ENCODE measurements at places on chromosomes 5 and 9.

- no peak for DNase-seq
Observed at GRCh38 chr5:93579692-93580062, 1.3 kb downstream of the NR2F1-AS1 start.

DNA sequence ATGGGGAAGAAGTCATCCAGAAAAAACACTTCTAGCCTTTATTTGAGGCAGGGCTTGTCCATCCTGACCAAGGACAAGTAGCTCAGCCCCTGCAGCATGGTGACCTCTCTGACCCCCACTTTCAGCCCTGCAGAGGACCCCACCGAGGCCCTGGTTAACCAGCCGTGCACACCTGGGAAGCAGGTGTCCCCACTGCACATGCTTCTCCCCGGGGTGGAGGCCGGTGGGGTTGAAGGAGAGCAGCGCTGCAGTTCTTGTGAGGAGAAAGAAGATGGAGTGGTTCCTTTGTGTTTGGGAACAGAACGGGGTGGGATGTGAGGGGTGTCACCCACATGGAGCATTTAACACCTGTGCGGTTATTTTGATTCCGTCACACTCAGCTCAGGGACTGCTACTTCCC is 21.1 kb upstream of the ZBTB34 start:
- no peak for DNase-seq

DNA sequence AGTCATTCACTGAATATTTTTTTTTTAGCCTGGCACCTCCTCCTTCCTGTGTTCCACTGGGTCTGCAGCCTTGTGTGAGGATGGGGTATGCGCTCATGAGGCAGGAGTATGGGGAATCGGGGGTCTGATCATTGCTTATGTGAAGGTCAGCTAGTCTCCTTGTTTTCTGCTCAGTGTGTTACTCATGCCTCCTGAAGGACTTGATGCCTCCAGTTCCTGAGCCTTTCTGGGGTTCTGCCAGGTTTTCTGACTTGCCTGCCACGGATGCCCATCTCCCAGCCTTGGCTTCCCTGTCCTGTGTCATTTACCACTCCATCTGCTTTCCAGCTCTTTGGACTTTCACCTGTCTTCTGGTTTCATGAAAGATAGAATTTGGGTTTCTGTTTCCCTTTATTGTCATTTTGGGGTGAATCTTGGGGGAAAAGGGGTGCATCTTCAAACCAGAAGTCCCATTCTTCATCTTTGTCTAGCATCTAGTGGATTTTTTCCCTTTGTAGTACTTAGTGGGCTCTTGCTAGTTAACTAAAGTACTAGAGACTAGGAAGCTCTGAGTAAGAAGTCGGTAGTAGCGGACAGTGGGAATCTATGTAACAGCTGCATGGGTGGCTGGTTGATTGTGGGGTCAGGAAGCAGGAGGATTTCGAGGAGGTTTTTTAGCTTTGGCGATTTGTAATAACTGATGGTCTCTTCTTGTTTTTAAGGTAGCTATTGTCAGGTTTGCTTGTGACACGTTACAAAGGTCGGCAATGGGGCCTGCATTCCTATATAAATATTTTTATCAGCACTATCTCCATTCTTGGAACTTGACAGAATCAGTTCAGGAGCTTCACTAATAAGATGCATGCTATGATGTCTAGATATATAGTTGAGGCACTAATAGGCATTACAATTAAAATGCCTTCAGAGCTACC is 8.2 kb downstream of the OTULIN start:
- no peak for DNase-seq

DNA sequence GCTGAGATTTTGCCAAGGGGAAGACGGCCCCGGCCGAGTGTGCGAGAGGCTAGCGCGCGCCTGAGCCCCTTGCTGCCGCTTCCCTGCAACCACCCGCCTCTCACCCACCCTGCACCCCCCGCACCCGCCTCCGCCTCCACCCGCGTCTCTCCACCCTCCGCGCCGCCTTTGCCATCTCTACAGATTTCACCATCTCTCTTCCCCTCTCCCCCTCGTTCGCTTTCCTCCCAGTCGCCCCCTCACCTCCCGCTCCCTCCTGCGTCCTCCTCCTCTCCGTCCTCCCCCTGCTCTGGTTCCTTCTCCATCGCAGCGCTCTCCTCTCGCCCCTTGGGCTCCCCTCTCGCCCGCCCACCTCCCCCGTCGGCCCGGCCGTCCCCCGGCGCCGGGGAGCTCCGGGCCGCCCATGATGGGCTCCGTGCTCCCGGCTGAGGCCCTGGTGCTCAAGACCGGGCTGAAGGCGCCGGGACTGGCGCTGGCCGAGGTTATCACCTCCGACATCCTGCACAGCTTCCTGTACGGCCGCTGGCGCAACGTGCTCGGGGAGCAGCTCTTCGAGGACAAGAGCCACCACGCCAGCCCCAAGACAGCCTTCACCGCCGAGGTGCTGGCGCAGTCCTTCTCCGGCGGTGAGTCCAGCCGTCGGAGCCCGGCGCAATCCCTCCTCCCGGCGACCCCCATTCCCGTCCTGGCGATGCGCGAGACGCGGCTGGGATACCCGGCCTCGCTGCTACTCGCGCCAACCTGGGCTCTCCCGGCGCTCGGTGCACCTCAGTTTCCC is at the start of gene PRDM12:
Gene PRDM12 (plus strand): TSS at position 344 of the 778 bp plus-strand sequence. CDS start 60 bp downstream, at position 404.
- no peak for DNase-seq

DNA sequence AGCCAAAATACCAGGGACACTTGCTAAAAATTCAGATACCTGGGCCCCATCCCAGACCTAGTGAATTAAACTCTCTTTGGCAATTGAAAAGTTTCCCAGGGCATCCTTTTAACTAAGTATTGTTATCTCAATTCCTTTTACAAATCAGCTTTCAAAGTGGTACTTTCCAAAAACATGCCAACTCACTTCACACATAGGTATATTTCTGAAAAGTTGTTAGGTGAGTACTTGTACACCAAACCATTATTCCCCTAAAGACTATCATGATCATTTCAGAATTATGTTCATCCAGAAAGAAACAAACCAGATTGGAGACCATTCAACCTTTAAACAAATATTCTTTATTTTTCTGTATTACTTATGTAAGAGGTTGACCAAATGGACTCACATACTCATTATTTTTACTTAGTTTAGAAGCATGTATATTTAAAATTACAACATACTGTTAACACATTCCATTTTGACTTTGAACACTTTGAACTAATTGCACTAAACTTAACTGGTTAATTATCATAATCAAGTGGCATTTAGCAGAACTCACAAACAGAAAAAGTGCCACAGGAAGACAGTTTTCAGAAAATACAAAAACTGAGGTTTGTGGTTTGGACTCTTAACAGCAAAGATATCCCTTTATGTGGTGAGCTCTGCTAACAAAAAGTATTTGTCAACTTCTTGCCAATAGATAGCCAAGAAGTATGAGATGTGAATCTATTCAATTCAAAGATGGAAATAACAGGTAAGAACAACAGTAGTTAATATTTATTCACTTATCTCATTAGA is 40.7 kb downstream of the KIAA0825 start:
- DNase-seq: no peak

DNA sequence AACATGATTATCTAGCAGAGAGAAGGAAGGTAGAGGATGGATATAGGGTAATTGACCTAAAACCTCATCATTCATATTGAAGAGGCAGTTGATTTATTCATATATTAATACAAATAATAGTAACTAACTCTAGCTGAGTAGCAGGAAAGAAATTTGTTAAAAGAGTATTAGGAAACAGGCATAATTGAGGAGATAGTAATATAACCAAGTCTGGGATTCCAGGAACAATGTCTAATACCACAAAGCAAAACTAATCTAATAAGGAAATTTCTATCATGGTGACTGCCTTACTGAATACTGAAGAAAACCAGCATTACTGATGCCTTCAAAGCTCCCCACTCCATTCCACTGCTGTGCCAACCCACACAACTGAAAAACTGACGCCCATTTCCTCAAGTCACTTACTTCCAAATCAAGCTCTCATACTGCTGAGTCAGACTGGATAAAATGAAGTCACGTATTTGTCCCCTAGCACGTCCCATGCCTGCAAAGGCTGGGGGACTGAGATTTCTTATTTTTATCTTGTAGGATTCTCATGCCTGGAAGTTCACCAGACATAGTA is 153.9 kb downstream of the SMC2 start:
- no peak for DNase-seq

- no peak for DNase-seq
Observed at GRCh38 chr5:2375757-2376250, 375.7 kb downstream of the IRX2 start.

DNA sequence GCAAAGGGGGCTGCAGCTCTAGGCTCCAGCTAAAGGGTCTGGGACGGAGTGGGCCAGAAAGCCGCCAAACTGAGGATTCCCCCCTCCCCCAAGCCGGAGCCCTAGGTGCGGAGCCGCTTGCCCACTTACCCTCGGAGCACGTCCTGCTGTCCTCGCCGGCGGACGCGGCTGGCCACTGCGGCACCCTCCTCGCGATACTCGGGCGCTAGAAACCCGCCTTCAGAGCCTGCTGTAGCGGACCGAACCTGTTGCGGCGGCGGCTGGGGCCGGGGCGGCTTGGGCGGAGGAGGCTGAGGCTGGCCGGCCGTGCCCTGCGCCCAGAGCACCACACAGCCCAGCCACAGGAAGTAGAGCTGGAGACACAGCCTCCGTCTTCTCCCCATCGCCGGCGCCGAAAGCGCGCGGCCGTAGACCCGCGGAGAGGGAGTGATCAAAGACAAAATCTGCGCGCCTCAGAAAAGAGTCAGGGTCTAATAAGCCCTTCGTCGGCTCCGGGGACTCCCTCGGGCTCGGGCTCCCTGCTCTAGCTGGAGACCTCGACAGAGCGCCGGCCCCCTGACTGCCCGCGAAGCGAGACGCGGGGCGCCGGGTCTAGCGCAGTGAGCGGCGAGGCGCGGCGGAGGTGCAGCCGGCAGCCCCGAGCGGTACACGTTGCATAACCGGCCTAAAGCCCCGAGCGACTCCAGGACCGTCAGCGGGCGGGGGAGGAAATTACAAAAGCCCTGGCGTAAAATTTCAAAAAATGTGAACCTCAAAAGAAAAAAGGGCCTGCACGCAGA is 635 bp downstream of the FBN2 start:
- DNase-seq: no peak

- no peak for DNase-seq
Observed at GRCh38 chr9:117747386-117747970, 43.3 kb downstream of the TLR4 start.

Measured in NCI-H1092 (cell line).